ENCODE measurements at places on chromosomes 1 and 21. TPM values are rescaled to one million over a fixed set of nuclear protein-coding genes. Genes with fewer than 3 reads are reported as not detected.

Gene TGFB2
- not detected for total RNA-seq

Gene LRRC38
- not detected for total RNA-seq

Gene GJA8
- not detected for total RNA-seq

Gene ADIPOR1
- 79.2 TPM for total RNA-seq

Gene PGBD2
- total RNA-seq, result 6.3 TPM

DNA sequence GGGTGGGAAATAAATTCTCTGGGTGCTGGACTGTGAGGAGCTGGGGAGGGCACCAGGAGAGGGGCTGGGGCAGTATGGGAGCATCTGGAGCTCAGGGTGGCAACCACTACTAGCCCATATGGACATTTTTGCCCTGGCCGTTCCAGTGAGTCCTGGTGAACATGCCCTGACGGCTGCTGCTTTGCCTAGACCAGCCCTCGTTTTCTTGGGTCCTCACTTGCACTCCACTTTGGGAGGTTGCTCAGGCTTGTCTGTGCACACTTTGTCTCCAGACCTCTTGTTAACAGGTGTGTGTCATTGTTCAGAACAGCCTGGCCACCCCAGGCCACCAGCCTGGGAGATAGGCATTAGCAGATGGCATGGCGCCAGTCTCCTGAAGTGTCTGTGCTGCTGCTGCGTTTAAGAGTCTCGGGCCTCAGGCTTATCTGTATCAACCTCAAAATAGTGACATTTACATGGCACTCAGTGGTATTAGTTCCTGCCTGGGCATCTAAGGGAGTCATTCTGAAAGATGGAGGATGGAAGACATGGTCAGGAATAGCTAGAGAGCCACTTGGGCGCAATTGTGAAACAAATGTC, 190.5 kb downstream of the PTPRU start:
- H3K36me3 ChIP-seq, result no peaks in the 10 kb centered on the region
- no peaks in the 10 kb centered on the region for H3K4me1 ChIP-seq
- no peak for DNase-seq
- H3K27me3 ChIP-seq, result peaks cover 19% of the 10 kb centered on the region

DNA sequence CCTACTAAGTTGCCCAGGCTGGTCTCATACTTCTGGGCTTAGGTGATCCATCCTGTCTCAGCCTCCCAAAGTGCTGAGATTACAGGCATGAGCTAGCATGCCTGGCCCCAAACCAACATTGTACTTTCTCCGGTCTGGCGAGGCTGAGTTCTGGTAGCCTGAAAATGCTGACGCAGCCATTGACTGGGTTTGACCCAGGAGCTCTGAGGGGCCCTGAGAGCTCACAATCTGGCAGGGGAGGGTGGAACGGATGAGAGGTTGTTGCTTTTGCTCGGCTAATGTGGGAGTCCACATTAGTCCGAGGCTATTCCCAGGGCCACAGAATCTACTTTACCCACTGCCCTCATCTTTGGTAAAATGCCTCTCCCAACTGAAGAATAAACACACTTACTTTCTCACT, 35.1 kb upstream of the PARP1 start:
- DNase-seq, result no peak
- peaks cover 57% of the 10 kb centered on the region for H3K27me3 ChIP-seq
- H3K27ac ChIP-seq, result no peak overlapping the region
- H3K36me3 ChIP-seq, result peaks cover 4% of the 10 kb centered on the region

GRCh38 chr1:114310695-114311271, 157.1 kb upstream of the SYT6 start:
- H3K27me3 ChIP-seq, result peaks cover 4% of the 10 kb centered on the region
- no peaks in the 10 kb centered on the region for H3K4me1 ChIP-seq
- H3K4me3 ChIP-seq, result no peak overlapping the region
- H3K27ac ChIP-seq, result no peak overlapping the region
- DNase-seq, result no peak

- H3K36me3 ChIP-seq, result no peaks in the 10 kb centered on the region
- H3K27me3 ChIP-seq, result no peaks in the 10 kb centered on the region
- DNase-seq, result no peak
- H3K4me1 ChIP-seq, result no peaks in the 10 kb centered on the region
- no peak overlapping the region for H3K27ac ChIP-seq
Observed at GRCh38 chr1:163171826-163172225, 30.9 kb downstream of the RGS5 start.

DNA sequence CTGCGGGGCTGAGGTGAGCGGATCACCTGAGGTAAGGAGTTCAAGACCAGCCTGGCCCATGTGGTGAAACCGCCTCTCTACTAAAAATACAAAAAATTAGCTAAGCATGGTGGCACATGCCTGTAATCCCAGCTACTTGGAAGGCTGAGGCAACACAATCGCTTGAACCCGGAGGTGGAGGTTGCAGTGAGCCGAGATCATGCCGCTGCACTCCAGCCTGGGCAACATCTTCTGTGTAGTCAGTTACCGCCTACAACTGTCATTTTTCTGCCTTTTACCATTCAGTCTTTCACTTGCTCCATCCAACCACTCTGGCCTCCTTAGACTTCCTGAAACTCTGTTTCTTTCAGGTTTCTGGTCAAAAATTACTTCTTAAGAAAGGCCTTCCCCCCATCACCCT, 2.2 kb downstream of the MYCBP start:
- H3K27me3 ChIP-seq, result no peaks in the 10 kb centered on the region
- H3K27ac ChIP-seq, result no peak overlapping the region
- no peak for DNase-seq
- H3K36me3 ChIP-seq, result peaks cover 17% of the 10 kb centered on the region

- no peak for DNase-seq
- no peaks in the 10 kb centered on the region for H3K27me3 ChIP-seq
- no peak overlapping the region for H3K27ac ChIP-seq
- H3K4me3 ChIP-seq, result no peak overlapping the region
Observed at GRCh38 chr1:105137543-105138457, 1388.1 kb downstream of the AMY1C start.

DNA sequence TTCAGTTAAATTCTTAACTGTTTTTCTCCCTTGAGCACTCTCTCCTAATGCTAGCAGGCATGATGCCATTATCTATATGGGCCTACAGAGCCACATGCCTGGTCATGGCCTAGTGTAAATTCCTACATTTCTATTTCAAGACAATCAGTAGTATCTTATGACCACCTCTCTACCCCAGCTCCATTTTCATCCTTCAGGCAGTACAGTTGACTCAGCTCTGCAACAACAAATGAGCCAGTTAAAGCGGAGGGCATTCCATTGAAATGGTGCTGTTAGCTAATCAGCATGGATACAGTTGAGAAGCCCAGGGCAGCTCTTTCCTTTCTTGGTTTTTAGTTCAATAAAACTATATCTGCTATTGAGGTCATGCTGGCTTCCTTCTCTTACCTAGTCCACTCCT, 150.0 kb downstream of the PPP1R12B start:
- no peak for DNase-seq
- peaks cover 11% of the 10 kb centered on the region for H3K36me3 ChIP-seq
- no peaks in the 10 kb centered on the region for H3K4me1 ChIP-seq

DNA sequence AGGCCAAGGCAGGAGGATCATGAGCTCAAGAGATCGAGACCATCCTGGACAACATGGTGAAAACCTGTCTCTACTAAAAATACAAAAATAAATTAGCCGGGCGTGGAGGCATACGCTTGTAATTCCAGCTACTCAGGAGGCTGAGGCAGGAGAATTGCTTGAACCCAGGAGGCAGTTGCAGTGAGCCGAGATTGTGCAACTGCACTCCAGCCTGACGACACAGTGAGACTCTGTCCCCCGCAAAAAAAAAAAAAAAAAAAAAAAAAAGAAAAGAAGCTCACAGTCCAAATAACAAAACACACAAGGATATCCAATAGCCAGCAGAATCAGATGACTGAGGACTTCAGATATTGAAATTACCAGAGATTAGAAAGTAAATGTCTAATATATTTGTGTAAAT, 11.8 kb downstream of the AHCTF1 start:
- H3K4me3 ChIP-seq, result no peak overlapping the region
- DNase-seq, result no peak
- H3K4me1 ChIP-seq, result peaks cover 6% of the 10 kb centered on the region

DNA sequence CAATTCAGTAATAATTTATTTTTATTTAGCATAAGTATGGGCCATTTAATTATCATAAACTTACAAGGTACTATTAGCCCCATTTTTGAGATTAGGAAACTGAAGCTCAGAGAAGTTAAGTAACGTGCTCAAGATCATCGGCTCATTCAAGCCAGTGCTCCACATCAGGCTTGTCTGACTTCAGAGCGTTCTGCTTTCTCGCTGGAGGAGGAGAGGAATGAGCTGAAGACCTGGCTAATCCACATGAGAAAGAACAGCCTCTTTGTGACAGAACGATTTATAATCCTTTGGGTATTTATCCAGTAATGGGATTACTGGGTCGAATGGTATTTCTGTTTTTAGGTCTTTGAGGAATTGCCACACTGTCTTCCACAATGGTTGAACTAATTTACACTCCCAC, 39.7 kb downstream of the DDX20 start:
- H3K4me3 ChIP-seq, result no peak overlapping the region
- DNase-seq, result no peak
- no peaks in the 10 kb centered on the region for H3K36me3 ChIP-seq

DNA sequence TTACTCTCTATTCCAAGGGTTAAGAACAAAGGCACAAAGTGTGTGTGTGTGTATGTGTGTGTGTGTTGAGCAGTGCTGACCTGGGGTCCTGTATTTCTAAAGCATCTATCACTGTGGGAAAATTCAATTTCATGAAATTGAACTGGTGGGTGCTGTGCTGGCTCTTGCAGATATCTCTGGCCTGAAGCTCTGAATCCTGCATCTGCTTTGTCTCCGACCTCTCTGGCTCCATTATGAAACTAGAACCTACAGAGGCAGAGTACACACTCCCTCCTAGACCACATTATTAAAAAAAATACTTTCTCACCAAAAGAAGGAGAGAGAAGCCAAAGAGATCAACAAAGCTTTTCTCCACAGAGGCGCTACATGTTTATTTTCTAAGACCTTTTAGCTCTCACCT, 88.4 kb upstream of the PDE4B start:
- H3K27me3 ChIP-seq, result peaks cover 58% of the 10 kb centered on the region
- H3K36me3 ChIP-seq, result no peaks in the 10 kb centered on the region
- no peak overlapping the region for H3K27ac ChIP-seq
- DNase-seq, result no peak

DNA sequence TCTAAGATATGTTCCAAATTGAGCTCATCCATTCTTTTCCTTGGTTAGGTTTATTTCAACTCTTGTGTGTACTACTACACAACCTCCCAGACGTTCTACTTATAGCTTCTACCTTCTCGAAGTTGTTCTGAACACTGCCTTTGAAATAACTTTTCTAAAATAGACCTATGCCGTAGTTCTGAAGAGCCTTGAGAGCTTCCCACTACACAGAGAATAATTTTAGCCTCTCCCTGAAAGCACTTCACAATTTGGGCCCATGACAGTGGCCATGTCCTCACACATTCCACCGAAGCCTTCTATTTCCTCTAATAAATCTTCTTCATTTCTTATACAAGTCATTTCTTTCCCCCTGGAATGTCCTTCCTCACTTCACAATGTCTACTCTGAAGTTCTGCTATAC, 62.2 kb downstream of the CRB1 start:
- no peak overlapping the region for H3K4me3 ChIP-seq
- peaks cover 5% of the 10 kb centered on the region for H3K4me1 ChIP-seq
- H3K36me3 ChIP-seq, result no peaks in the 10 kb centered on the region
- H3K27ac ChIP-seq, result no peak overlapping the region
- DNase-seq, result no peak
- peaks cover 9% of the 10 kb centered on the region for H3K27me3 ChIP-seq
